ENCODE measurements at places on chromosomes 4 and X.

DNA sequence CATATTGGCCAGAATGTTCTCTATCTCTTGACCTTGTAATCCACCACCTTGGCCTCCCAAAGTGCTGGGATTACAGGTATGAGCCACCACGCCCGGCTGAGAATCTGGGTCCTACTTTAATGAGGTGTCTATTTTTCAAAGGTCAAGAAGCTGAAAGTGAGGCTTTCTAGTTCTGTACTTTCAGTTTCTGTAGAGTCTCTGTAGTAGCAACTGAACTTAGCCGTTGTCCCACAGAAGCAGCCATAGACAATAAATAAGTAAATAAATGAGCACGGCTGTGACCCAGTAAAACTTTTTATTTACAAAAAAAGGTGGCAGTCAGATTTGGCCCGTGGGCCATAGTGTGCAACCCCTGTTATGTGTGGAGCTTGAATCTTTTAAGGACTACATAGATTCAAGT is 92.0 kb downstream of the FNIP2 start:
- no peak for DNase-seq

DNA sequence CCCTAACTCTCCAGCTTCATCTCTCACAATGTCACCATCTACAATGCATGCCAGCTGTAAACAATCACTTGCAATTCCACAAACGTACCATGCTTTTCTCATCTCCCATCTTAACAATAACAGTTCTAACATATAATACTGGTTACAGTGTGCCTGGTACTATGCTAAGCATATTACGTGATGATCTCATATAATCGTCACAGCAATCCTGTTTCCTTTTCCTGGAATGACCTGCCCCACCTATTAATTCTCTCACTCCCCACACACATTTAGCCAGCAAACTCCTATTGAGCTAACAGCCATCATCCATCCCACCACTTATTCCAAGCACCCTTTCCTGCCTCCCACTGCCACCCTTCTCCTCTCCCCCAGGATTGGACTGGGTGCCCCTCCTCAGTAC is 7.9 kb downstream of the JCHAIN start:
- DNase-seq: no peak

DNA sequence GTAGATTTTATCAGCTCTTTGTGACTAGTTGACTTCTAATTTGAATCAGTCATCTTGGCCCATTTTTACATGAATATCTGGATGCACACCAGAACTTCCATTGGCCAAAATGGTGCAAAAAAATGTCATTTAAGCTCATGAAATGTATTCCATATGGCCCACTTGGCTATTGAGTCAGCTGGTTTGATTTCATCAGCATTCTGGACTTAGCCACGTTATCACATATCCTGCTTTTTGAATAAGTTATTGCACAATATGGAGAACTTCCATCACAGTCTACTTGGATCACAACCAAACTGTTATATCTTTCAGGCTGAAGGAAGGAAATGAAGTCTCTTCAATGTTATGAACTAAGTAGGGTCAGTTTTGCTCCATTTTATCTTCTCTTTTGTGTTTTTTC is 640.6 kb downstream of the PCDH7 start:
- no peak for DNase-seq

DNA sequence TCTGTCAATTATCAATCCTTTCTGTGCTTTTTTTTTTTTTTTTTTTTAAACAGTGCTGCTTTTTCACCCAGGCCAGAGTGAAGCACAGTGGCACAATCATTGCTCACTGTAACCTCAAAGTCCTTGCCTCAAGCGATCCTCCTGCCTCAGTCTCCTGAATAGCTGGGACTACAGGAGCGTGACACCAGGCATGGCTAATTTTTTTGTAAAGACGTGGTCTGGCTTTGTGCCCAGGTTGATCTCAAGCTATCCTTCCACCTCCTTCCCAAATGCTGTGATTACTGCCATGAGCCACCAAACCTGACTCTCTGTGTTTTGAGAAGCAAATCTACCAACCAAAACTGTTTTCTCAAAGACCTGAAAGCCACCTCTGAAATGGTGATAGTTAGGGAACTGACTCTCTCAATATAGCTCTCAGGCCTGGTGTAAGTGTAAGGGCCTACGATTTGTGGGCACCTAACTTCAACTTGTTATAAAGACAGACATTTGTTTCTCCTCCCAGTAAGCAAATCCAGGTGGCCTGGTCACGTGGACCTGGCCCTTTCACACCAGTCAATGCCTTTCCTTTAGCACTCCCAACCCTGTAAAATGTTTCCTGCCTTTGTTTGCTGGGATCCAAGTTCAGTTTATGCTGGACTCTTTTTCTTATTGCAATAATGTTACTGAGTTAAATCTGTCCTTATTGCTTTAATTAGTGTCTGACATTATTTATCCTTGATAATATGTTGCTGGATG is 2015.9 kb downstream of the PCDH7 start:
- DNase-seq: no peak

GRCh38 chrX:69119122-69119521 is 46.1 kb downstream of the PJA1 start:
- no peak for DNase-seq

GRCh38 chr4:38902695-38903094 is 35.1 kb downstream of the FAM114A1 start:
- DNase-seq: no peak

GRCh38 chrX:132909643-132910042 is 48.8 kb downstream of the HS6ST2 start:
- no peak for DNase-seq

- no peak for DNase-seq
Observed at GRCh38 chr4:53786632-53787031, 195.3 kb upstream of the LNX1 start.

DNA sequence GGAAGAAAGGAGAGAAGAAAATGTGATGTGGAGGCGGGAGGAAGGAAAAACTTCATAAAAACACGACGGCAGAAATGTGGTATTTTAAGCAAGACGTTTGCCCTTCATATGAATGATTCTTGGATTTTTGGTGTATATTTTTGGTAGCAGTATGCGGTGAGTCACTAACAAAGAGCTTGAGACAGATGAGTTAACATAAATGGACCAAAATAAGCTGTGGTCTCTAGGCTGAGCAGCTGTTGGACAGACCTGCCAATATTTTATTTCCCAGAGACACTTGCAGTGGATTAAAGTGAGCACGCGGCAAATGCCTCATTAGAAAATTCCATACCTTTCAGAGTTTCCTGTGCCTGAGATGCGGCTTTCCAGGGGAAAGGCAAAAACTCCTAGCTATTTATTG is 43.1 kb upstream of the RPS6KA3 start:
- DNase-seq: no peak

DNA sequence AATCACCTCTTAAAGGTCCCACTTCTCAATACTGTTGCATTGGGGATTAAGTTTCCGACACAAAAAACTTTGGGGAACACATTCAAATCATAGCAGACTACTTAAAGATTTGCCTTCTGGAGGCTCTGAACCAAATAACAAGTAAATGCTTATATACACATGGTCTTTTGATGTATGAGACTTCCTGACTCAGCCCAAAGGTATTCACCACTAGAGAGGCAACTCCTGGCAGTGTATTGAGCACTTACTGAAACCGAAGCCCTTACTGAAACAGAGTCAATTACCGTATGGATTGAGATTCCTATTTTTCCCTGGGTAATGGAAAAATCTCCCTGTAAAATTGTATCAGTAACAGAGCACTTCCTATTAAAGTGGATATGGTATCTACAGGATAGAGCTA is 45.4 kb downstream of the ZCCHC13 start:
- DNase-seq: no peak

DNA sequence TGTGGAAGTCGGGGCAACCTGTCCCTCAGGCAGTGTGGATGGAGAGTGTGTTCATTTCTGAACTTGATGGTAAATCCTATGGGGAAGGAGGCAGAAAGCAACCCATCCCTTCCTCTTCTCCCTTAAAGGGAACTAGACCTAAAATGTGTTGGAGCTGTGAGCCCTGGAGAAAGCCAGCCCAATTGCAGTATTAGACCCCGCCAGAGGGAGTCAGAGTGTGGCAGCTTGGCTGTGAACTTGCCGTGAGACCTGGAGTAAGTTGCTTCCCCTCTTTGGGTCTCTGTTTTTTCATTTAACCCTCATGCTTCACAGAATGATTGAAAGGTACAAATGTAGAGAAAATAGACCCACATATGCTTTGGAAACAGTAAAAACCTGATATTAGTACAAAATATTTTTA is 108.7 kb upstream of the PAK3 start:
- no peak for DNase-seq

DNA sequence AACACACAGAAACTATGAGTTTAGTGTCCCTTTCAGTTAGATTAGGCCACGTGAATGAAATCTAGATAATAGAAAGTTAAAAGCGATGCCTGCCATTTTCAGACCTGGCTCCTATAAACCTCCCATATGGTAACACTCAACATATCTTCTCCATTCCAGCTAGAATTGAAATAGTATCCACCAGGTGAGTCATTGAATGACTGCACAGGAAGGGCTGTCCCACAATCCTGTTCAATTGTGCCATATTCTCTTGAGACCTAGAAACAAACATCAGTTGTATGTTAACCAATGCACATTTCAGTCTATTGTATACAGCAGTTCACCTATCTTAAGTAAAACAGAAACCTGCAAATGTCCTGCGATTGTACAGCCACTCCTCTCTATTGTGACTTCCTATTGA is 659.3 kb upstream of the SLIT2 start:
- no peak for DNase-seq

- DNase-seq: no peak
Observed at GRCh38 chr4:135316266-135316779, 1114.7 kb upstream of the PABPC4L start.

GRCh38 chr4:141416677-141417363 is 196.1 kb downstream of the ZNF330 start:
- DNase-seq: no peak

DNA sequence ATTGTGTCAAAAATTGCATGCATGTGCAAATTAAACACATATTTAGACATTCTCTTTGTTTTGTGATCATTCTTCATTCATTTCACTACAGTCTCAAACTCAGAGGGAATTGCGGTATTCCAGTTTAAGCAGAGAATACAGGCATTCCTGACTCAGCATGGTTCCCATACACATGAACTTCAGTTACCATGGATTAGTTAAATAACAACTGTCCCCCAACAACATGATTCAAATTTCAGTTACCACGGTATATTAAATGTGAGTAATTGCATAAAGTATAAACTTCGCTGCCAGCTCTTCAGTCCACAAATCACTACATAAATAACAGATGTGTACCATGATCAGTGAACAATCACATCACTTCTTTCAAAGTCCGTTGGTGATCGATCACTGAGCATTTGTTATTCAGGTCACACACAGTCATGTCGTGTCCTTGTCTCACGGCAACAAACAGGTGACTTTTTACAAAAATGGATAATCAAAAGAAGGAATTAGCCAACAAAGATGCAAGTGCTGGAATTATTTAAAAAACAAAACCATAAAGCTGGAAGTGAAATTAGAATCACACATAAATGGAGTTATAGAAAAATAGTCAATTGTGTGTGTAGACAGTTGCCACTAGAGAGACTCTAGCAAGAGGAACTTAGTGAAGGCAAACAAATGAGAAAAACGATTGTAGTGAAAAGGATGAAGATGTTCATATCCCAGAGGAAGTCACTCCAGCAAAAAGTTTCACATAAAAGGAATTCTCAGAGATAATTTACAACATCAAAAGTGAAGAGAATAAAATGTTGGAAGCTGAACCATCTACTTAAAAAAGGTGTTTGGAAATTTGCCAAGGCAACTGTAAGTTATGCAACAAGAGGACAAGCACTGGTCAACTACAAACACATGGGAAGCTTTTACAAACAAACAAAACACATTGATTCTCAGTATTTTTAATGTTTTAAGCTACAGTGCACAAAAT is 138.6 kb upstream of the SMARCAD1 start:
- no peak for DNase-seq

- DNase-seq: no peak
Observed at GRCh38 chr4:59855630-59856352, 1344.3 kb upstream of the ADGRL3 start.

GRCh38 chrX:1906028-1906427 is 291.2 kb downstream of the ASMT start:
- no peak for DNase-seq

DNA sequence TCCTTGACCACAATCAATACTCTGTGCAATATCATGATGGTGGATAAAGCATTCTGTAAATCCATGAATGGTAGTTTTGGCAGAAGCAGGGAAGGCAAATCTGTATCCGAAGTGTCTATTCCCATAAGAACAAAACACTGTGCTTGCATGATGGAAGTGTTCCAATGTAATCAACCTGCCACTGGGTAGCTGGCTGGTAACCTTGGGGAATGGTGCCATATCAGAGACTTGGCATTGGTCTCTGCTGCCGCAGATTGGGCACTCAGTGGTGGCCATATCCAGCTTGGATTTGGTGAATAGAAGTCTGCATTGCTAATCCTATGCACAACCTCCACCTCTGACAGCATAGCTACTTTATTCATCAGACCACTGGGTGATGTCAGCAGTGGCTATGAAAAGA is 114.3 kb upstream of the EMCN start:
- no peak for DNase-seq

GRCh38 chr4:56220261-56220660 is 167.0 kb downstream of the AASDH start:
- no peak for DNase-seq

- no peak for DNase-seq
Observed at GRCh38 chr4:144189121-144189520, 48.6 kb upstream of the GYPA start.

DNA sequence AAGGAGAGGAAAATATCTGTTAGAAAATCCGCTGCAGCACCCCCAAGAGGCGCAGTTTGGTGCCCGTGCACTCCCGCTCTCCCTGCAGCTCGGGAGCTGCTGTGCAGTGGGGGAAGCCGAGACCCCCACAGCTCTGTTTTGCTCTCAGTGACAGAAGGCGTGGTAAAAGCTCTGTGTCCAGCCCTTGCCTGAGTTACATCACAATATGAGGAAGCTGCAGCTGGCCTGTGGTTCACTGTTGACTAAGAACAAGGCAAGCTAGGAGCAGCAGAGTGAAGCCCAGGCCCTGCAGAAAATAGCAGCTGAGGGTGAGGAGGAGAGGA is 88.5 kb upstream of the ADRA2C start:
- no peak for DNase-seq

All from NCI-H1105 (cell line).